ENCODE measurements at places on chromosomes 4 and X. TPM values are rescaled to one million over a fixed set of nuclear protein-coding genes. Genes with fewer than 3 reads are reported as not detected.

DNA sequence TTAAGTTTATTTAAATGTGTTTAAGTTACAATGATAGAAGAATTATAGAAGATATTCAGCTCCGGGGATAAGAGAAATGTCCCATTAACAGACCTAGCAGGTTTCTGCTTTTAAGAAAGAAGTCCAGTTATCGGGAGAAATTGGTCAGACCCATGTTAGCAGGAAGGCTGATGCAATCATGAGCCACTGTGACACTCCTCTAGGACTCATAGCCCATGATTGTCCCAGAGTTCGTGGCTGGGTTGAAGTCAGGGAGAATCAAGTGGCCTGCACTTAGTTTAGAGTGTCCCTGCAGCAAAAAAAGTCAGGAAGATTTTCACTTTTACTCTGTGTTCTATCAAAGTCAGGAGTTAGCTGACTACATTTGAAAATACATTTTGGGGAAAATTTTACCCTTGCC is 72.0 kb downstream of the TMEM144 start:
- H3K4me3 ChIP-seq: no peak overlapping the region
- H3K27ac ChIP-seq: peak overlapping the region; percentile 29
- H3K27me3 ChIP-seq: no peaks in the 10 kb centered on the region
- H3K4me1 ChIP-seq: peaks cover 9% of the 10 kb centered on the region
- no peaks in the 10 kb centered on the region for H3K36me3 ChIP-seq

SLC25A14 gene
- total RNA-seq: 12.8 TPM

DNA sequence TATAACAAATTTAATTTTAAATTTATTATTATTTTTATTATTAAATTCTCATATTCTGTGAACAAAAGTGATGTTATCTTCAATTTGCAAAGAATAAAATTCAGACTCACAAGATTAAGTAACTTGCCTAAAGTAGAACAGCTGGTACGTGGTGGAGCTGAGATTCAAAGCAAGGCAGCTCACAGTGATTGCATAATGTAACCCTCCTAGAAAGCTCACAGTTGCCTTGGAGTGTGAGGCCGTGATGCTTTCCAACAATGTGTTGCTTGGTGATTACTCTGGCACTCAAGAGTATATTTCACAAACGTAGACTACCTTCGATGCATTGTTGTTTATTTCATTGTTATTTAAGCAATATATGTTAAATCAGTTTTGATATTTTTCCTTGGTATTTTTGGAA is 1039.2 kb upstream of the PABPC4L start:
- H3K4me3 ChIP-seq: no peak overlapping the region
- H3K4me1 ChIP-seq: peaks cover 35% of the 10 kb centered on the region
- no peak overlapping the region for H3K27ac ChIP-seq
- DNase-seq: no peak

GRCh38 chr4:3531879-3532750 is at the start of gene LRPAP1:
Gene LRPAP1 (minus strand): TSS chr4:3532422. CDS start chr4:3532412, 10 bp downstream.
- no peaks in the 10 kb centered on the region for H3K36me3 ChIP-seq
- peaks cover 2% of the 10 kb centered on the region for H3K27me3 ChIP-seq
- peaks cover 16% of the 10 kb centered on the region for H3K4me1 ChIP-seq

DNA sequence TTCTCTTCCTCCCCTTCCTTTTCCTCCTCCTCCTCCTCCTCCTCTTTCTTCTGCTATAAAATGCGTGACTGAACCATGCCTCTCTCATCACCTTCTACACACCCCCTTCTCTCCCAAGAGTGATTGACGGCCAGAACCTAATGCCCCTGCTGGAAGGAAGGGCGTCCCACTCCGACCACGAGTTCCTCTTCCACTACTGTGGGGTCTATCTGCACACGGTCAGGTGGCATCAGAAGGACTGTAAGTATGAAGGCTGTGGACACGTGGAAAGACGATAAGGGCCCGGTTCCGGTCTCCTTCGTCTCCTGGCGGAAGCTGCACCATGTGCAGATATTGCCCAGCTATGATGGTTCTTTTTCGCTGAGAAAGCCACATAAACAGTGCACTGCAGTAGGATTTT is 12.1 kb upstream of the ARSF start:
- H3K36me3 ChIP-seq: no peaks in the 10 kb centered on the region
- H3K27me3 ChIP-seq: peaks cover 18% of the 10 kb centered on the region
- no peaks in the 10 kb centered on the region for H3K4me1 ChIP-seq
- H3K4me3 ChIP-seq: no peak overlapping the region
- no peak overlapping the region for H3K27ac ChIP-seq

SPANXD gene
- not detected for total RNA-seq

MAGEC2 gene
- not detected for total RNA-seq

GRCh38 chrX:13463608-13464007 is 105.8 kb upstream of the EGFL6 start:
- H3K36me3 ChIP-seq: no peaks in the 10 kb centered on the region
- H3K4me3 ChIP-seq: no peak overlapping the region
- peak overlapping the region; percentile 84 for H3K27ac ChIP-seq
- DNase-seq: no peak

DNA sequence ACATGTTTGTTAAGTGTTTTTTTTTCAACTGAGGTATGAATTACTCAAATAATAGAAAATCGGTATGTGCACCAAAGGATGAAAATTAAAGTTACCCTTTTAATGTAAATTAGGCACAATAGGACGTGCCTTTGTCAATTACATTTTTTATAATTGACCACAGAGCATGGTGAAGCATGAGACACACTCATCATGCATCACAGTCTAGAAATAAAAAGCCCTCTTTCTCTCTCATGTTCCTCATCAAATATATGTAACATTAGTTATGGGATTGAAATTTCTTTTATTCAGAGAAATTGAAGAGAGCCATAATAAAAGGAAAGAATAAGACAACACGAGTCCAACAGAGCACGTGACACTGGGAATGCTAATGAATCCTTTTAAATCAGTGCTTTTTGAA is 3.5 kb downstream of the GNRHR start:
- no peaks in the 10 kb centered on the region for H3K4me1 ChIP-seq
- DNase-seq: no peak
- no peak overlapping the region for H3K27ac ChIP-seq
- no peak overlapping the region for H3K4me3 ChIP-seq

DNA sequence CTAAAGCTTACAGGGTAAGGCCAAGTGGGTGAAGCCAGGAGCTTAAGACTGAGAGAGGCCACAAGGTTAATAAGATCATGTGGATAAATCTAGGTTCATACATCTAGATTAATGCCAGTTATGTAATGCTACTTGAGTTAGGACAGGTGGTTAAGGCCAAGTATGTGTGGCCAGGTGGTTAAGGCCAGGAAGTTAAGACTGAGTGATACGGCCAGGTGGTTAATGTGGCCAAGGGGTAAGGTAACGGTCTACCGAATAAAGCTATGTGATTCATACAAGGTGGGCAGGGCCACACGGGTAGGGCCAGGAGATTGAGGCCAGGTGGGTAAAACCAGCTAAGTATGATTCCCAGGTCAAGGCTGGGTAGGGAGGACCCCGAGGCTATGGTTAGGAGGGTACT is 223.0 kb downstream of the TACR3 start:
- no peak overlapping the region for H3K4me3 ChIP-seq
- H3K27me3 ChIP-seq: no peaks in the 10 kb centered on the region
- DNase-seq: no peak
- H3K27ac ChIP-seq: no peak overlapping the region
- no peaks in the 10 kb centered on the region for H3K36me3 ChIP-seq
- peaks cover 2% of the 10 kb centered on the region for H3K4me1 ChIP-seq

GRCh38 chr4:9924750-9925149 is 96.5 kb downstream of the SLC2A9 start:
- H3K36me3 ChIP-seq: no peaks in the 10 kb centered on the region
- H3K4me1 ChIP-seq: no peaks in the 10 kb centered on the region
- H3K4me3 ChIP-seq: no peak overlapping the region
- H3K27ac ChIP-seq: no peak overlapping the region
- H3K27me3 ChIP-seq: no peaks in the 10 kb centered on the region

- no peak for DNase-seq
- H3K4me3 ChIP-seq: no peak overlapping the region
- peaks cover 46% of the 10 kb centered on the region for H3K27me3 ChIP-seq
- no peaks in the 10 kb centered on the region for H3K4me1 ChIP-seq
- no peak overlapping the region for H3K27ac ChIP-seq
- H3K36me3 ChIP-seq: peaks cover 3% of the 10 kb centered on the region
Measured at GRCh38 chr4:147034372-147034771, 88.7 kb upstream of the TTC29 start.

DNA sequence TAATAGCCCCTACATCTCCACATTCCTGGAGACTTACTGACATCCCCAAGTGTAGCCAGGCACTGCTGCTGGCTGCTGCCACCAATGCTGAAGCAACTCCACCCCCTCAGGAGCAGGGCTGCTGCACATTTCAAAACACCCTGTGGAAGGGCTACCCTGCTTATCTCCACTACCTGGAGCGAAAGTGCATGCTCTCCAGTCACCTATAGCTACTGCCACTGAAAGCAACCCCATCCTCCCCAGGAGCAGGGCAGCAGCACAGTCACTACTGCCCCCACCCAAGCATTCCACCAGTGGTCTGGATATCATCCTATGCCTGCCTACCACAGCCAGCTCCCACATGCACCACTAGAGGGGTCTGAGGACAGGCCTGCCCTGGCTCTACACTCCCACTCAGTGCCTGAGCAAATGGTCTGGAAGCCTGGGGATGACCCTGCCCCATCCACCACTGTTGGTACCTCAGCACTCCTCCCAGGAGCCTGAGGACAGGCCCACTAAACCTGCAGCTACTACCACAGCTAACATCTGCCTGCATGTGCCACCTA is 55.3 kb downstream of the MANBA start:
- no peak for DNase-seq
- peaks cover 5% of the 10 kb centered on the region for H3K36me3 ChIP-seq
- no peak overlapping the region for H3K4me3 ChIP-seq

DNA sequence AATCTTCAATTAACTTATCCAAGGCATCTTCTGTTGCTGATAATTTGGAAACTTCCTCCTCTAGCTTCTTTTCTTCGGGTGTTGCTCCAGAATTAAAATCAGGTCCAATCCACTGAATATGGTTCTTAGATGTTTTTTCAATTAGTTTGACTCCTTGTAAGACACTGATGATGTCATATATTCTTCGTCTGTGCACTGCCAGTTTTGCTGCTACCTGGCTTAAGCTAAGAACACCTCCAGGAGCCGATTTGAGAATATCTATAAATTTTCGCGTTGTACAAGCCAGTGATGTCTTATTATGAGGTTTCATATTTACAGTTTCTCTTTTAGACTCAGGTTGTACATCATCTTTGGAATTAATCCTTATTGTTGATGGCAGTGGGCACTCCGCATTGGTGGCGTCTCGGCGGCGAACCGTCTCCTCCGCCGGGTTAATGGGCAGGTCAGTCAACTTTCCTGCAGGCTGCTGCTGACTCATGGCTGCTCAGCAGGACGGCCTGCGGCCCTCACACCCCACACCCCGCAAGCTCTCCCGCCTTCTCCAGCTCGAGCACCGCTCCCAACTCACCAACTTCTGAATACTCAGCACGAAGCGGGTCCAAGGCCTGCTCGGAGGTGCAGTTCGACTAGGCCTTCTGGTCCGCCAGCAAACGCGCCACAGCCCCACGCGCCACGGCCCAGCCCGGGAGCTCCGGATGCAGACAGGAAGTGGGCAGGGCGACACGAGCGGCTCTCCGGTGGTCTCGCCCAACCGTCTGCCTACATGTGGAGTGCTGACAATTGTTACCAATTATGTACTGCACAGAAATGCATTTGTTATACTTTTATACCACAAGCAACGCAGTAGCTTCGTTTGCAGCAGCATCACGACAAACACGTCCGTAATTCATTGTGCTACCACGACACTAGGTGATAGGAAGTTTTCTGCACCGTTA is 49.2 kb upstream of the FHL1 start:
- H3K4me1 ChIP-seq: no peaks in the 10 kb centered on the region
- no peaks in the 10 kb centered on the region for H3K36me3 ChIP-seq
- no peaks in the 10 kb centered on the region for H3K27me3 ChIP-seq
- no peak overlapping the region for H3K4me3 ChIP-seq
- DNase-seq: no peak
- no peak overlapping the region for H3K27ac ChIP-seq

- H3K4me3 ChIP-seq: peak overlapping the region; percentile 61
- no peak for DNase-seq
- H3K27ac ChIP-seq: peak overlapping the region; percentile 97
- no peaks in the 10 kb centered on the region for H3K36me3 ChIP-seq
Measured at GRCh38 chr4:137664416-137664815, 132.1 kb upstream of the PCDH18 start.

- peak; percentile 53 for DNase-seq
- no peaks in the 10 kb centered on the region for H3K36me3 ChIP-seq
- H3K4me1 ChIP-seq: peaks cover 8% of the 10 kb centered on the region
- no peak overlapping the region for H3K27ac ChIP-seq
Measured at GRCh38 chr4:153432965-153433753, 33.0 kb upstream of the TMEM131L start.

ZCCHC13 gene
- not detected for total RNA-seq

KIF4A gene
- total RNA-seq: 5.9 TPM

HTR2C gene
- total RNA-seq: not detected

- H3K27ac ChIP-seq: no peak overlapping the region
- peaks cover 35% of the 10 kb centered on the region for H3K4me1 ChIP-seq
- no peak for DNase-seq
Measured at GRCh38 chr4:17068392-17068791, 169.9 kb upstream of the LDB2 start.

Data from osteocyte (in vitro differentiated cells).